Esophagus mucosa (tissue), 1 donor: ENCODE measurements at places on chromosomes 11 and 22.

GRCh38 chr11:28089378-28089777, 18.6 kb downstream of the KIF18A start:
- no peak for ATAC-seq

- no peak for ATAC-seq
Observed at GRCh38 chr11:126805870-126806269, 194.7 kb downstream of the KIRREL3 start.

DNA sequence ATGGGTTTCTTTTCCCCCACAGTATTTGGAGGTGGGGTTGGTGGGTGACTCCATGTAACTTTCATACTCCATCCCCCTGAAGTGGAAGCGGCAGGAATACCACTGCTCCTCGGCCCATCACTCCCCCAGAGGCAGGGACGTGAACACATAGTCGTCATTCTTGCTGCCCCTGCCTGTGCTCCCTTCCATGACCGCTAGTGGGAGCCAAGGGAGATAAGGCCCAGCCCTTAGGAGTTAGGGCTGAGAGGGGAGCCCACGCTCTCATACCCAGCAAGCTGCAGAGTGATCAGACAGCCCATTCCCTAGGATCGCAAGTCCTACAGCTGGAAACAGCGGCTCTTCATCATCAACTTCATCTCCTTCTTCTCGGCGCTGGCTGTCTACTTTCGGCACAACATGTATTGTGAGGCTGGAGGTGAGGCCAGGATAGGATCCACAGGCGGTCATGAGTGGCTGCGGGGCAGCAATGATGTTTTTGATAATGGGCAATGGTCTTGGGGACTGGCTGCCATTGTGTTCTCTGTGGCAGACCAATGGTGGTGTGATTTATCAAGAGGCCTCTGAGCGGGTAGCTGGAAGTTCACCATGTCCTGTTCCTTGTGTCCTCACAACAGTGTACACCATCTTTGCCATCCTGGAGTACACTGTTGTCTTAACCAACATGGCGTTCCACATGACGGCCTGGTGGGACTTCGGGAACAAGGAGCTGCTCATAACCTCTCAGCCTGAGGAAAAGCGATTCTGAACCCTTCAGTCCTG, 15.9 kb downstream of the RHOG start:
- ATAC-seq: peak; percentile 45

DNA sequence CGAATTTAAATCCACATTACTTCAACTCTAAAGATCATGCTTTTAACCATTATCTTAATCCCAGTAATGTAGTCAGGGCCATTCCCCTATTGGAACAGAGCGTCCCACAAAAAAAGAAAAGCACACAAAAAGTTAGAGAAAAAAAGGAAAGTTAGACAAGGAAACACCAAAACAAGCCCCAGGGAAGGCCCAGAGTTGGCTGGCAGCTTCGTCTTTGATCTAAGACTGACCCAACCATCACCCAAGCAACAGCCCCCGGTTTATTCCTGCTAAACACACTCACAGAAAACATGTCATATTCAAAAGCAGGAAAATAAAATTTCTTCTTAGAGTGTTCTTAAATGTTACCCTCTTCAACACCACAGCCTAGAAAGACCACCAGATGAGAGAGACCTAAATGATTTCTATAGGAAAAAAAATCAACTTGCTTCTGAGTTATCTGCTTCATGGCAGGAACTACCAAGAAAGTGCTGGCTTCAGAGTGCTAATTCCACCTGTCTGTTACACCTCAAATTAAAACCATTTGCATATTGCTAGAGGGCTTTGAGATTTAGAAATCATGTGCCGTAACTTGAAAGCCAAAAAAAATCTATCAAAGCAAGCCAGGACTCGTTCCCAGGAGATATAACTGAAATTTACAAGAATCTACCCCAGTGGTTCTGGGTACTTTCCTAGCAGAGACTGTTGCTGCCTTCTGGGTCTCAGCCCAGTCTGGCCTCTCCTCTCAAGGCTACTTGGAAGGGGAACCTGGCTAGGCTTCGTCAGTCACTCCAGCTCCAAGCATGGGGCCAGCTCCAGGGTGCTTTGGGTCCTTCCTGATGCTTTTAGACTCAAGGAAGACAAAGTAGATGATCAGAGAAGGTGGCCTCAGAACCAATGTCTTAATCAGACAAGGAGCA, 31.2 kb downstream of the POU2AF3 start:
- ATAC-seq: peak; percentile 43

DNA sequence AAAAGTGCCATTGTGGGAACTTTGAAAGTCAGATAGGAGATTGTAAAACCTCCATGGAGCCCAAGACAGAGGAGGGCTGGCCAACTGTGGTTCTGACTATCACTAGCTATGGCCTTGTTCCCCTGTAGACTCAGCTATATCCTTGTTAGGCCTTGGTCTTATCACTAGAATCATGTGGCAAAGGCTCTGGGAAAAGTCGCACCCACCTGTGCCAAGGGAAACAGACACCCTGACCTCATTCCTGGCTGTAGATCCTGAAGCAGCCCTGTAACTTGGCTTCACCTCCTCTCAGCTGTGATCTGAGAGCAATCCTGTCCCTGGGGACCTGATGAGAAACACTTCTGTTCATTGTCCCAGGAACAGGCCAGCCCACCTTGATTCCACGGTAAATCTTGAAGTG, 566.2 kb downstream of the TMEM135 start:
- no peak for ATAC-seq

GRCh38 chr11:45304992-45305335, 18.8 kb upstream of the SYT13 start:
- ATAC-seq: no peak

GRCh38 chr22:44209343-44209742, 28.6 kb downstream of the PARVG start:
- no peak for ATAC-seq

DNA sequence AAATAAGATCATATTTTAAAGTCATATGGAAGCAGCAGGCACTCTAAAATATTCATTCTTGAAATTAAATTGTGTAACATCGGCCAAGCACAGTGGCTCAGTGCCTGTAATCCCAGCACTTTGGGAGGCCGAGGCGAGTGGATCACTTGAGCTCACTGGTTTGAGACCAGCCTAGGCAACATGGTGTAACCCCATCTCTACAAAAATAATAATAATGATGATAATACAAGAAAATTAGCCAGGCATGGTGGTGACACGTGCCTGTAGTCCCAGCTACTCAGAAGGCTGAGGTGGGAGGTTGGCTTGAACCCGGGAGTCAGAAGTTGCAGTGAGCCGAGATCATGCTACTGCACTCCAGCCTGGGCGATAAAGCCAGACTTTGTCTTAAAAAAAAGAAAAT, 77.4 kb downstream of the TRIM29 start:
- ATAC-seq: no peak

DNA sequence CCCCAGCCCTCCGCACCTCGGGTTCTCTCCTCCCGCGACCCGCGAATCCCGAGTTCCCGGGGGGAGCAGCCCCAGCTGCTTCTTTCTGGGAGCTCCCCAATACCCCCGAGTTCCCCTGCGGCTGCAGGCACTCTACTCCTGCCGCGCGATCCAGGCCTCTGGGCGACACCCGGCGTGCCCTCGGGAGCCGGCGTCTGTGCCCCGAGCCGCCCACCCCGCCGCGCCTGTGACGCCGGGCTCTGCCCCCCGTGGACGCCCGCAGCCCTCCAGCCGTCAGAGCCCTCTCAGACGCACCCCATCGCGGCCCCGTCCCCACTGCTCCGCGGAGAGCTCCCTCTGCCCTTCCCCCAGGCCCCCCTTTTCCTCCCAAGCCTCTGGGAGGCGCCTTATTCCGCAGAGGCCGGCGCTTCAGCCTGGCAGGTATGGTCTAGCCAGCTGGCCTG, 422 bp downstream of the GLB1L2 start:
- ATAC-seq: peak; percentile 26

DNA sequence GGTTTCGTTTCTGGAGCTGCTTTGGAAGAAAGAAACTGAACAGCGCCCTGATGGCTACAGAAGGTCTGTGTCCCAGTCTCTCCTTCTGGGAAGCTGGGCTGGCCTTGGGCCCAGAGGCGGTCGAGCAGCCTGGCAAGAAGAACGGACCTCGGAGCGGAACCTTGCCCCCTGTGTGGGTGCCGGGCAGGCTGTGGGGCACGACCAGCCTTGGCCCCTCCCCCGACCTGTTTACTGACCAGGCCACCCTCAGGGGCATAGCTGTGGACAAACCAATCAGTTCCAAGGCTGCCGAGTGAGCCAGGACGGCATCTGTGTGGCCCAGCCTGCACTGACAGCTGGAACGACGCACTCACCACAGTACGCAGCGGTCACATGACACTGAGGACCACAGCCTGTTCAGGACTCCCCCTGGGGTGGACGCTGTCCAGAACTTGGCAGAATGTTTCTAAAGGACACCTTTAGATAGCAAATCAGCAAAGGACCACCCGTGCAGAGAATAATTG, 7.2 kb downstream of the PIM3 start:
- ATAC-seq: no peak

- peak; percentile 93 for ATAC-seq
Observed at GRCh38 chr22:32644252-32645100, 157.0 kb upstream of the TIMP3 start.

DNA sequence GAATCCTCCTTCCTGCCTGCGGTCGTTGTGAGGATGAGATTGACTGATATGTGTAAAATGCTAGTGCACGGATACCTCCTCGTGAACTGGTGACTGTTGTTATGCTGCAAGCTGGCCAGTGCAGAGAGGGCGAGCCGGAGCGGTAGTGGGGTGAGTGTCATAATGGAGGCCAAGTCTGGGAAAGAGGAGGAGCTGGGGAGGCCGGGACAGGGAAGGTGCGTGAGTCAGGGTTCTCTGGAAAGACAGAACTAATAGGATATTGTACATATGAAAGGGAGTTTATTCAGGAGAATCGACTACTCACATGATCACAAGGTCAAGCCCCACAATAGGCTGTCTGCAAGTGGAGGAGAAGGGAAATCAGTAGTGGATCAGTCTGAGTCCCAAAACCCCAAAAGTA, 56.8 kb upstream of the FADD start:
- no peak for ATAC-seq

- peak; percentile 62 for ATAC-seq
Observed at GRCh38 chr11:67996622-67997474, 7.0 kb downstream of the UNC93B1 start.

DNA sequence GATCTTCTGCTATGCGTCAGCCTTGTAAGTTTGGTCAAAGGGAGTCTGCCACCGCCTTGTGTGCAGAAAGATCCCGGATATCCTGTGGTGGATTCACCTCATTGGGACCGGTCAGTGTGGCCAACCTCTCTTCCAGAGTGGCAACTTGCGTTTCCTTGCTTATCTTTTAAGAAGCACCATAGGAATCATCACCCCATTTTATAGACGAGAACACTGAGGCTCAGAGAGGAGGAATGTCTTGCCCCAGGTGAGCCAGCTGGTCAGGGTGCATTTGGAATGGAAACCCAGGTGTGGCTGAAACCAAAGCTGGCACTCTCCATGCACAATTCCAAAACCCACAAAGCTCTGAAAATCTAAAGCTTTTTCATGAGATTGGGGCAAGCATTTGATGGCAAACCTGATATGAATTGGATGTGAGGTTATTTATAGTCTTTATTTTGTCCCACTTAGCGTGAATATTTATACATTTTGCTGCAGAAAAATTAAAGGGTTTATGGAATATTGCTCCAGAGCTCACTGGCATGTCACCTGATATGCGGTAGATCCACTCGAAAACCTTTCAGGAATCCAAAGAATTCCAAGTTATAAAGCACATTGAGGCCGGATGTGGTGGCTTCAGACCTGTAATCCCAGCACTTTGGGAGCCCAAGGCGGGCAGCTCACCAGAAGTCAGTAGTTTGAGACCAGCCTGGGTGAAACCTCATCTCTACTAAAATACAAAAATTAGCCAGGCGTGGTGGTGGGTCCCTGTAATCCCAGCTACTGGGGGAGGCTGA, 12.1 kb upstream of the EIF3D start:
- no peak for ATAC-seq

- ATAC-seq: no peak
Observed at GRCh38 chr11:72753341-72754148, 1.3 kb upstream of the ARAP1 start.

DNA sequence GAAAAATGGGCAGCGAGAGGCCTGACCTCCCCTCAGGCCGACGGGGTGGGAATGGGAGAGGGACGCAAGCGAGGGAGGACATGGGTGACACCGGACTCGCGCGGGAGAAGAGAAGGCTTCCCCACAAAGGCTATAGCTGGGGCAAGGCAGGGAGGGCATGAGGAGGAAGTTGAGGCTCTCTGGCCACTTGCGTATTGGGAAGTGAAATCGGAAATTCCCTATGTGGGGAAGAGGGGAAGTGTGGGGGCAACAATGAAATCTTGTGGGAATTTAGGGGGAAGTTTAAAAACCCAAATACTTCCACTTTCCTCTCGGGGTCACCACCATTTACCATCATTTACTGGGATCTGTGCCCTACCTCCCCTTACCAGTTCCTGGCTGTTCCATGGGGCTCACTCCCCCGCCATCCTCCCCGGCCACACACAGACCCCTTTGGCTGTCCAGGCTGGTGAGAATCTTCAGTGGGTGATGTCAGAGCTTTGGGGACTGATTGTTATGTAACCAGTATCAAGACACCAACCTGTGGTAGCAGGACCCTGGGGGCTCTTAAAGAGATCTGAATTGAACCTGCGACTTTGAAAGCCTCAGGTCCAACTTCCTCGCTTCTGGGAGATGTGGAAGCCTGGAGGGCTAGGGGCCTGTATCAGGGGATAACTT, 951 bp upstream of the EHD1 start:
- no peak for ATAC-seq

- ATAC-seq: no peak
Observed at GRCh38 chr11:129973068-129973467, 29.6 kb downstream of the PRDM10 start.

DNA sequence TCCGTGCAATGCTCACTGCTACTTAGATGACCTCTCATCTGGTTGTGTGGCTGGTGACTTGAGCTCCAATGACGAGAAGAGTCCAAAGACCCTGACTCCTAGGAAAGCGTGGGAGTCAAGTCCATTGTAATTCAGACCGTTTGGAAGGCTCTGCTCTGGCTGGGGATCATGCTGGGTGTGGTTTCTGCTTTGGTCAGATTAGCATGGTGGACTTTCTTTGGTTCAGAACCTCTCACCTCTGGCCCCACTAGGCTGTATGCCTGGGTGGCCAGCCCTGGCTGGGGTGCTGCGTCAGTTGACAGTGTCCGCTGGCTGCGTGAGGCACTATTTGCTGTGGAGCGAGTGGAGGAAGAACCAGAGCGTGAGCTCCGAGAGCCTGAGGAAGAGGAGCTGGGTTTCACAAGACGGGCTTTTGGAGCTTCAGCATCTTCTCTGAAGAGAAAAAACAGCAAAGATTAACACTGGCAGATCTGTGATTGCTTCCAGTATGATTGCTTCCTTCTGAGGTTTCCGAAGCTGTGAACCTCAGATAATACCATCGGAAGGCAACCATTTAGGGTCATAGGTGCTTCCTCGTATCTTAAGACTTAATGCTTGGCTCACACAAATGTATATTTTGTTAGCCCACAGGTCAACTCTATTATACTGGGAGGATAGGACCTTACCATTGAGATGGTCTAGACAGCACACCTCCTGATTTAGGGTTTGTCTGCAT, 11.6 kb upstream of the HSPA8 start:
- no peak for ATAC-seq

GRCh38 chr11:64518928-64519327, 72.1 kb upstream of the SLC22A12 start:
- no peak for ATAC-seq

- ATAC-seq: no peak
Observed at GRCh38 chr11:127055236-127055635, 54.7 kb upstream of the KIRREL3 start.
